ENCODE measurements at places on chromosomes 11 and 22.

DNA sequence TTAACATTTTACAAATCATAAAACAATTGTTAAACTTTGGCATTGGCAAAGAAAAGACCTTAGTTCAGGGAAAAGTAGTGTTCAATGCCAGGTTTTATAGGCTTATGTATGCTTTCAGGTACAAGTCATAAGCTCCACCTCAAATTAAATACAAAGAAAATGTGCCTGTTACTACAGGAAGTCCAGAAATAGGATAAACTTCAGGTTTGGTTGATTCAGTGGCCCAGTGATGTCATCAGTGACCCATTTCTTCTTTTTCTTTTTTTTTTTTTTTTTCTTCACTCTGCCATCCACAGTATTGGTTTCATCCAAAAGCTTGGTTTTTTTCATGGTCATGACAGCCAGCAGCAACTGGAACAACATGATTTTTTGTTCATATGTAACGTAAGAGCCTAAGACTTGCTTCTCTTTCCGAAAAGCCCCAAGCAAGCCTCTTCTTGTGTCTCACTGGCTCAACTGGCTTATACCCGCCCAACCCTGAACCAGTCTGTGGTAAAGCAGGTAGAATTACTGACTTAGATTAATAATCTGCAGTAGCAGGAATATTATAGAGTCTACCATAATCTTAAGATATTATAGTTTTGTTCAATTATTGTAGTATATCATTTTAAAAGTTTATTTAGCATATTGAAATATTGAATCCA is 46.2 kb downstream of the TTC17 start:
- no peak for DNase-seq

- no peak for DNase-seq
These were observed 20.1 kb downstream of the TOLLIP start for GRCh38 chr11:1289211-1289935.

- no peak for DNase-seq
These were observed 21.5 kb upstream of the PRR5 start for GRCh38 chr22:44680481-44680894.

- peak; percentile 14 for DNase-seq
These were observed 66.2 kb upstream of the ZC3H12C start for GRCh38 chr11:110026858-110027626.

GRCh38 chr11:132943706-132944568 is 588.4 kb downstream of the OPCML start:
- no peak for DNase-seq

DNA sequence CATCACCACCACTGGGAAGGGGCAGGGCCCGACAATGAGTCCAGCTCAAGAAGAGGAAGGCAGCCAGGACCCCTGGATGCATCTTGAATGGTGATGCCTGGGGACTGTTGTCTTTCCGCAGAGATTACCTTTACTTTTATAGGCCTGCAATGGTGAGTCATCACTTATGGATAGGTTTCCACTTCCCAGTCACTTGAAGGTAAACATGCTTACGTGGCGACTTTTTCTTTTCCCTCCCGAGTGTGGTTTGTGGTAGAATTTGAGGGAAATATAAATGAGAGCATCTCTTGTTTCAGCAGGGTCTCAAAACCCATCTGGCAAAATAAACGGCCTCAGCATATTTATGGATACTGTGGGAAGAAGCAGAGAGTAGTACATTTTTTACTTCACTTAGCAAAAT is at the start of gene MMP13:
Gene MMP13, minus strand, starts transcription at position 109 of the 400 bp plus-strand sequence. Its CDS starts 27 bp downstream, at position 82.
- DNase-seq: no peak

GRCh38 chr22:29074276-29074772 is 1.5 kb downstream of the KREMEN1 start:
- DNase-seq: no peak

DNA sequence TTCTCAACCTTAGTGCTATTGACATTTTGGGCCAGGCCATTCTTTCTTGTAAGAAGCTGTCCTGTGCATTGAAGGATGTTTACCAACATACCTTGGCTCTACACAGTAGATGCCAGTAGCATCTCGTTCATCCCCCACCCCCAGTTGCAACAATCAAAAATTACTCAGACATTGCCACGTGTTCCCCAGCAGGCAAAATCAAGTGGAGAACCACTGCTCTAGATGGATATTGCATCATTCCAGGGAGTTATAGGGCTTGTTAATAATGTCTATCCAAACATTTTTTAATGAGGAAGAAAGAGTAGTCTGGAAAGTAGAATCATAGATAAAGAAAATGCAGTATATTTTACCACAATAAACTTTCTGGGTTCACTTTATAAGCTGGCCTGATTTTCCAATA is 64.1 kb downstream of the PRMT3 start:
- no peak for DNase-seq

- no peak for DNase-seq
These were observed 75.2 kb upstream of the TP53I11 start for GRCh38 chr11:45025716-45026492.

GRCh38 chr11:94727819-94728218 is 40.3 kb upstream of the AMOTL1 start:
- DNase-seq: no peak

DNA sequence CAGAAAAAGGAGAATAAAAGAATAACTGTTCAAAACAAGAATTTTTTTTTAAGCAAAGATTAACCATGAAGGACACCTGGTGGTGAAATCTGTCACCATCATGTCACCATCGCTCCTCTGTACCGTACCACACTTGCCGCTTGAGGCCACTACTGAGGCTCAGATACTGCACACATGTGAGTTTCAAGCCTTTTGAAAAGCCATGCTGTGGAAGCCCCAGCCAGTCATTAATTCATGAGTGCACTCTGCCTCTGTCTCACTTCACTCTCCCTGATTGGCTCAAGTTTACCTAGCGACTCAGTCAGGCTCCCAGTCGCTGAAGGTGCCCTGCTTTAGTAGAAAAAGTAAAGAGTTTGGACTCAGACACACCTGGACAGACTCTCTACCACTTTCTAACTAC is 6.6 kb upstream of the MS4A12 start:
- no peak for DNase-seq

DNA sequence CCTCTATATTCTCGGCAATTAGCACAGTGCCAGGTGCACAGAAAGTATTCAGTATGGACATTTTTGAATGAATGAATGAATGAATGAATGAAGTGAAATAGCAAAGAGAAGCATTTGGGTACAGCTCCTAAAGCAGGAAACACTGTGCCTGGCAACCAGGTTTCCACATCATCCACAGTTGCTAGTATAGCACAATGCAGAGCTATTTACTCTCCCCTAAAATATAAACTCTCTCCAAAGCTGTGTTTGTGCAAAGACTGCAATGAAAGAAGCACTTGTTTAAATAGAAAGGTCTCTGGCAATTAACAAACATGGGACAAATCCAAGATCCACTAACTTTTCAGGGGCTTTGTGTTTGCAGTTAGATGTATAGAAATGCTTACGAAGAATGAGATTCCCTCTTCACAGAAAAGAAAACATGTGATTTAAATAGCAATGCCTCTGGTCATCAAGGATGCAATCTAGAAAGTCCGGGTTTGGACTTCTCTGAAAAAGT is 103.0 kb upstream of the OPCML start:
- no peak for DNase-seq

- no peak for DNase-seq
These were observed 9.0 kb upstream of the MRPL17 start for GRCh38 chr11:6692128-6692527.

DNA sequence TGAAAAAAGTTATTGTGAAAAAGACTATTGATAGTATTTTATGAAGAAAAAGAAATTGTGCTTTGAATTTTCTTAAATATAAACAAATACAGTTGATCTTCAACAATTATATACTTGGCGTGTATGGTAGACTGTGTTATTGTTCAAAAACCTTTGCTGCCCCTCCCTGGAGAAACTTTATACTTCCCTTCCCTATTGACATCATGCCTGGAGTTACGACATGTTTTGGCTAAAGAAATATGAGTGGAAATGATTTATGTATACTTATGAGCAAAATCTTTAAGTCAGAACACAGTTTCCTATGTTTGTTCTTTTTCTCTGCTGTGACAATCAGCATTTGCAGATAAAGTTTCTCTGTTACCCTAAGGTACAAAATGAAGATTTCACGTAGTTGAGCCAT is 243.8 kb downstream of the TMEM135 start:
- DNase-seq: no peak

GRCh38 chr11:86930957-86931547 is 24.1 kb downstream of the FZD4 start:
- DNase-seq: no peak

GRCh38 chr11:19868281-19868821 is 155.7 kb downstream of the NAV2 start:
- no peak for DNase-seq

DNA sequence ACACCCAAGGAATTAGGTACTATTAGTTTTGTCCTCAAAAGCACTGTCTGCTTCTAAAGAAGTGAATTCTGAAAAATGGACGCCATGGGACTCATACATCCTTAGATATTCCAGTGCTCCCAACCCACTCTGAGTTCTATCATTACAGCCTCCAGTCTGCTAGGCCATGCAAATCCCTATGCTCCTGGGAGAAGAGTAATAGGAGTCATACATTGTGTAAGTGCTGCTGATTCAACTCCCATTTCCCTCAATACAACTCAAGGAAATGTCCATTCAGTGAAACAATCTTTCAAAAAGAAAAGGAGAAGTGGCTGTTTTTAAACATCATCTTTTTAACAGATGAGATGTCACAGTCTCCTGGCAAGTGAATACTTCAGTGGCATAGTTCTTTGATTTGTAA is 590.2 kb upstream of the LRRC4C start:
- DNase-seq: no peak

- DNase-seq: no peak
These were observed 63.4 kb downstream of the NRXN2 start for GRCh38 chr11:64659417-64660144.

- no peak for DNase-seq
These were observed 6.1 kb downstream of the SIPA1 start for GRCh38 chr11:65643971-65644370.

GRCh38 chr11:118086913-118087768 is at the start of gene SMIM35:
Gene SMIM35 (minus strand): TSS chr11:118086963. CDS start chr11:118086757, 206 bp downstream.
- DNase-seq: no peak

DNA sequence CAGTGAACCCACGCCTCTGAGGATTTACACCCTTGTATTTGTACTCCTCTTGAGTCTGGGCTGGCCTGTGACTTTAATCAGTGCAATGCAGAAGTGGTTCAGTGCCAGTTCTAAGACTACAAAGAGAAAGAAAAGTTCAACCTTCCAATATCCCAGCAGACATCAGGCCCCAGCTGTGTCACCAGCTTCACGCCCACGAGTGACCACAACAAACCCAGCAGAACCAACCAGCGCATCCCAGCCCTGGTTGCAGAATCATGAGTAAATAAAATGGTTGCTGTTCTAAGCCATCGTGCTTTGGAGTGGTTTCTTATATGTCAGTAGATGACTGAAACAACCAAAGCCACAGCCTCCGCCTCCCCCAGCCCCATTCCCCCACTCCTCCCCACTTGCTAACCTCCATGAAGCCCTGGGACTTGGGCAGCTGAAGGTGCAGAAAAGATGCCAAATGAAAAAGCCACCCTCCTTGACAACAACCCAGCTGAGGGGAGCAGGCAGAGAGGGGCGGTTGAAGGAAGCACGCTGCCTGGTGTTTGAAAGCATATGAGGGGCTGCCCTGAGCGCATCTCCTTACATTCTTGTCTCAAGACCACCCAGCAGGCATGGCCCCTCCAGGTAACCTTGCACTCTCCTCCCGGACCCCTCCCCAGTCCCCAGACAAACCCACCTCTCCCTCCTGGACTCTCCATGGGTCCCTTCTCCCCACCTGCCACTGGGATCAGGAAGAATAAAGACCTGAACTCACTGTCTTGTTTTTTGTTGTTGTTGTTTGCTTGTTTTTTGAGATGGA is 20.9 kb downstream of the TSKU start:
- no peak for DNase-seq

- no peak for DNase-seq
These were observed 2.3 kb downstream of the TMEM151A start for GRCh38 chr11:66293777-66294625.

DNA sequence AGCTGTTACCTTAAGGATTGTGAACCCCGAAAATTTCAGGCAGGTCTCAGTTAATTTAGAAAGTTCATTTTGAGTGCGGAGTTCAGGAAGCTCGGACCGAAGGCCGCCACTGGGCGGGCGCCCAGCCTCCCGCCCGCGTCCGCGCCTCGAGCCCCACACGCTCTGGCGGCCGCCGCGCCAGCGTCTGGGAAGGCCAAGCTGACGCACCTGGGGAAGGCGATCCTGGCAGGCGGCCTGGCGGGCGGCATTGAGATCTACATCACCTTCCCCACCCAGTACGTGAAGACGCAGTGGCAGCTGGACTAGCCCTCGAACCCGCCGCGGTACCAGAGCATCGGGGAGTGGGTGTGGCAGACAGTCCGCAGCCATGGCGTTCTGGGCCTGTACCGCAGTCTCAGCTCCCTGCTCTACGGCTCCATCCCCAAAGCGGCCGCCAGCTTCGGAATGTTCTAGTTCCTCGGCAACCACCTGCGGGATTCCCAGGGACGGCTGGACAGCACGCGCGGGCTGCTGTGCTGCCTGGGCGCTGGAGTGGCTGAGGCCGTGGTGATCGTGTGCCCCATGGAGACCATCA is 79.5 kb downstream of the CCDC83 start:
- no peak for DNase-seq

GRCh38 chr11:613369-613968 is 2.3 kb downstream of the IRF7 start:
- DNase-seq: no peak

- no peak for DNase-seq
These were observed 160.4 kb downstream of the TEAD1 start for GRCh38 chr11:12834630-12835029.

GRCh38 chr11:67287355-67288197 is 1.5 kb upstream of the ANKRD13D start:
- no peak for DNase-seq

GRCh38 chr11:95916049-95916448 is 7.9 kb downstream of the MTMR2 start:
- DNase-seq: no peak

DNA sequence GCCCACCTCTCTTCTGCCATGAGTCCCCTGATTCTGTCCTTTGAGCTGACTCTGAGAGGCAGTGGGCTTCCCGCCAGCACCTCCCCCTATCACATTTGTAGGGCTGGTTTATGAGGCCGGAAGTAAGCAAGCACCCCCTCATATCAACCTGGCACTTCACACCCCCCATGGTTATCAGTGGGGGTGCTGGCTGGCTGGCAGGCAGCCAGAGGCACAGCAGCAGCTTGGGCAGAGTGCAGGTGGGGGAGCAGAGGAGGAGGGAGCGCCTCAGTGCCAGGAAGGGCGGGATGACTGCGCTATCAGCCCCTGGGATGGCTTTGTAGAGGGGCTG is 22.9 kb upstream of the CHRM4 start:
- DNase-seq: no peak

DNA sequence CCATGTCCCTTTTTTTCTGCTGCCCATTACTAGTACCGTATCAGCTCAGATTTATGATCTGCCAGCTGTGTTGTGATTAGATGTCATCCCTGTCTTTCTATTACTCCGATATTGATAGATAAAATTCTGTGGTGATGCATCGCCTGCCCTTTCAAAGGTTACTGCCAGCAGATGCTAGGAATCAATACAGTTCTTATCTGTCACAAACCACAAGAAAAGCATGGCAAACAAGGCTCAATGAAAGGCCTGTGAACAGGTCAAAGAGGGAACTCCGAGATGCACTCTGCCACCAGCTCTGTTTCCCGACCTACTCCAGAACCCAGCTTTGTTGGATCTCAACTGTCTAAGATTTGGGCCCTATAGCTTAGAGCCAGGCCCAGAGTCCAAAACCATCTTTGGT is 246.0 kb downstream of the CADM1 start:
- no peak for DNase-seq

GRCh38 chr22:50314455-50315288 is 7.2 kb upstream of the PLXNB2 start:
- DNase-seq: no peak
